Stimulated activated CD8-positive, alpha-beta memory T cell treated with anti-CD3 and anti-CD28 coated beads, Interleukin-2, amount 100 ng/mL, for 1 hour (primary cell): ENCODE measurements at places on chromosomes 7 and 10.

- DNase-seq, result no peak
Observed at GRCh38 chr7:25356534-25357151, 128.4 kb upstream of the NPVF start.

- DNase-seq, result no peak
Observed at GRCh38 chr7:127380479-127380878, 12.0 kb downstream of the ZNF800 start.

GRCh38 chr10:59577984-59578383 is 131.7 kb downstream of the SLC16A9 start:
- no peak for DNase-seq

- DNase-seq, result no peak
Observed at GRCh38 chr10:78211561-78212051, 177.9 kb downstream of the RPS24 start.

DNA sequence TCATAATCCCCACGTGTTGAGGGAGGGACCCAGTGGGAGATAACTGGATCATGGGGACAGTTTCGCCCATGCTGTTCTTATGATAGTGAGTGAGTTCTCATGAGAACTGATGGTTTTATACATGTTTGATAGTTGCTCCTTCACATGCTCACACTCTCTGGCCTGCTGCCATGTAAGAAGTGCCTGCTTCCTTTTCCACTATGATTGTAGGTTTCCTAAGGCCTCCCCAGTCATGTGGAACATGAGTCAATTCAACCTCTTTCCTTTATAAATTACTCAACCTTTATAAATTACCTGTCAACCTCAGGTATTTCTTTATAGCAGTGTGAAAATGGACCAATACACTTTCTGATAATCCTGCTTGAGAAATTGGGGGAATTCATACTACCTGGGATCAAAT is 80.2 kb downstream of the ZNF37A start:
- DNase-seq, result no peak

GRCh38 chr10:79056736-79057391 is 11.9 kb upstream of the ZMIZ1 start:
- no peak for DNase-seq

DNA sequence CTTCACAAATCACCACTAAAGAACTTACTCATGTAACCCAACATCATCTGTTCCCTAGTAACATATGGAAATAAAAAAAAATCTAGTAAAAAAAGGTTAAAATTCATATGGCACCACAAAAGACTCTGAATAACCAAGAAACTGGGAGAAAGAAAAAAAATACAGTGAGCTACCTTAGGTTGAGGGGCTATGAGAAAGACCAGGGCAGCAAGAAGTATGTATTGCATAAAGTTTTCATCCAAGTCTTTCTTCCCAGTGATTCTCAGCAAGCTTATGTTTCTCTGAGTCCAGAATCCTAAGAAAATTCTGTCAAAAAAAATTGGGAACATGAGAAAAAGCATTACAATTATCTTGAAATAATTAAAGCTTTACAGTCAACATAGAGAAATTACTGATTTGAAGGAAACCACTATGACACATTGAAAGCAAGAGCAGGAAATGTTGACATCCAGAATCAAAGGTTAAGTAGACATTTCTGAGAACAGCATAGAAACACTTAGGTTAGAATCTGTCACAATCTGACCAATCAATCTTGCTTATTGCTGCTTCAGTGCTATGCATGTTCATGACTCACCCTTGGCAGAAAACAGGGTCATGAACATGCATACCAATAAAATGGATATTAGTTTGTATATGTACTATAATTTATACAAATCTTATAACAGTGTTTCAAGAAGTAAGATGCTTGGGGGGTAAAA is 494.0 kb upstream of the POT1 start:
- DNase-seq, result no peak

GRCh38 chr7:105851064-105851463 is 25.3 kb downstream of the ATXN7L1 start:
- DNase-seq, result no peak
